ENCODE measurements at places on chromosomes 12 and 14. TPM values are rescaled to one million over a fixed set of nuclear protein-coding genes. Genes with fewer than 3 reads are reported as not detected.

RNASE1 gene
- polyA plus RNA-seq = 199 TPM

KLRC2 gene
- not detected for polyA plus RNA-seq

- DNase-seq = no peak
Measured at GRCh38 chr12:59298296-59298695, 297.5 kb upstream of the SLC16A7 start.

DNA sequence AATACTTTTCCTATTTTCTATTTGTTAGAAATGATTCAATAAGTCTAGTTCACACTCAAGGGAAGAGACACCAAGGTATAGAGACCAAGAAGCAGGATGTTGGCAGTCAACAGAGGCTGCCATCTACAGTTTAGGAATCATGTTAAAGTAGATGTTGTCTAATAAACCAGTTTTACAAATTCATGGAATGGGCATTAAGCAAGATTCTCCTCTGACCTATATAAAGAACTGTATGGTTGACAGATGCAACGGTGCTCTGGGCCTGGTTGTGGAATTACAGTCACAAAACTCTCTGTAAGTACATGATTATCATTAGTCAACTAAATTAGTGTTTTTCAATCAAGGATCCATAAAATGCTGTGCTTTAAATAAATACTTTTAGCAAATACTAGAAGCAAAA, 475.1 kb downstream of the NAV3 start:
- DNase-seq = no peak

DNA sequence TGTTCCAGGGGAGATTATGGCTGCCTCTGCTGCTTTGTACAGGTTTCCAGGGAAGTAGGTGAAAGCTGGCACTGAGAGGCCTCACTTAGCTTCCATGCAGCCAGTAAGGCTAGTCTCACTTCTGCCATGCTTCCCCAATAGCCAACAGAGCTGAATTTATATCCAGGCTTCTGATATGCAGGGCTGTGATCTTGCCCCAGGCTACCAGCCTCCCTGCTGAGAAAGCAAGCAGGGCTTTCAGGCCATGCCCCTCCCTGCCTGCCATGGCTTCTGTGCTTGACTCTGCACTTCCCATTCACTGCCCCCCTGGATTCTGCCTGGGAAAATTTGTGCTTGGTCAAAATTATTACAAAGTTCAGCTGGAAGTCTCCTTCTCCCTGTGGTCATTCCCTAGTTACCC, 302.1 kb upstream of the FBXO33 start:
- no peak for DNase-seq

DNA sequence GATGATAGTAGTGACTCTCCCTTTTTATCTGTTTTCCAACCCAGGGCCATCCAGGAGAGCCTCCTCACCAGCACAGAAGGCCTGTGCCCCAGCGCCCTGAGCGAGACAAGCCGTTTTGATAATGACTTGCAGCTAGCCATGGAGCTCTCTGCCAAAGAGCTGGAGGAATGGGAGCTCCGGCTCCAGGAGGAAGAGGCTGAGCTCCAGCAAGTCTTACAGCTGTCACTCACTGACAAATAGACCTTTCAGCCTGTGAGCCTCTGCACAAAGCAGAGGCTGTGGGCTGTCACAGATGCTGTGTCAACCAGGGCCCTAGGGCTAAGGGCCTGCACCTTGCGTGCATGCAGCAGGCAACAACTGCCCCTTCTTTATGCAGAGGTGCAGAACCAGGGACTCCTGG, 11.0 kb downstream of the C12orf76 start:
- no peak for DNase-seq

GRCh38 chr12:20125276-20125798, 243.0 kb upstream of the PDE3A start:
- no peak for DNase-seq

GRCh38 chr12:111887926-111888745, 46.1 kb downstream of the MAPKAPK5 start:
- DNase-seq = no peak

- DNase-seq = no peak
Measured at GRCh38 chr12:8681129-8681884, 16.5 kb upstream of the RIMKLB start.

GRCh38 chr12:31620311-31620710, 29.4 kb upstream of the DENND5B start:
- no peak for DNase-seq

All from heart left ventricle (tissue), 16 donors.